Stimulated activated CD8-positive, alpha-beta memory T cell treated with anti-CD3 and anti-CD28 coated beads, Interleukin-15, amount 100 ng/mL, for 48 hours (primary cell): ENCODE measurements at places on chromosomes 5 and 9.

GRCh38 chr5:148436029-148436428 lies 52.3 kb downstream of the FBXO38 start:
- no peak for DNase-seq

- DNase-seq, result no peak
Observed at GRCh38 chr5:2631758-2632157, 119.7 kb downstream of the IRX2 start.

DNA sequence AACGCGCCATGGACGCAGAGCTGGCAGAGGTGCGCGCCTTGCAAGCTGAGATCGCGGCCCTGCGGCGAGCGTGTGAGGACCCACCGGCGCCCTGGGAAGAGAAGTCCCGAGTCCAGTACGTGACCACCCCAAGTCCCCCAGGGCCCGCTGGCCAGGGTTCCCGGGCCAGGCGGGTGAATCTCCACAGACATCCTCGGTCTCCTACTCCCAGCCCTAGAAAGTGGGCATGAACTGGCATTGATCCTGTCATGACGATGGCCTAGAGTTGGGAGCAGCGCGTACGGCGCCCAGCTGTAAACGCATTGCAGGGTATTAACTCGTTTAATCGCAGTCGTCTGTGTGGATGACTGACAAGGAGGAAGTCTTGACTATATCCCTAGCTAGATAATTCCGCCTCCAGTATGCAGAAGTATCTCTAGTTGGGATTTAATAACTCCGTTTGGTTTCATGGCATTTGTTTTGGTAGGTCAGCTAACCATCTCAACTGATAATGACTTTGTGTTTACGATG lies 293 bp downstream of the CENPP start:
- no peak for DNase-seq

DNA sequence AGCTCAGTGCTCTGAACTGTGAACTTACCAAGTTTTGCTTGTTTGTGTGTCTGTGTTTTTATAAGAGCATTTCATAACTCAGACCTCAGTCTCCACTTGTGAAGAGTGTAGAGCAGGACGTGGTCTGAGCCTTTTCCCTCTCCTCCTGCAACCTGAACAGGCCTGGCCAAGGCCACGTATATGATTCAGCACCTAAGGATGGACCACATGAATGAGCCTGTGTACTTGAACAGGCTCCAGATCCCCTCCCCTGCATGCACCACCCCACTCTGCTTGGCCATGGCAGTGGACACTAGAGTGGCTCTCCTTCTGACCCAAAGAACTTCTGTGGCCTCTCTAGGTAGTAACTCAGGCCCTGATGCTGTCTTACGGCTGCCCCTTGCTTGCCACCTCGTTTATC lies 125.9 kb upstream of the FSTL4 start:
- no peak for DNase-seq

DNA sequence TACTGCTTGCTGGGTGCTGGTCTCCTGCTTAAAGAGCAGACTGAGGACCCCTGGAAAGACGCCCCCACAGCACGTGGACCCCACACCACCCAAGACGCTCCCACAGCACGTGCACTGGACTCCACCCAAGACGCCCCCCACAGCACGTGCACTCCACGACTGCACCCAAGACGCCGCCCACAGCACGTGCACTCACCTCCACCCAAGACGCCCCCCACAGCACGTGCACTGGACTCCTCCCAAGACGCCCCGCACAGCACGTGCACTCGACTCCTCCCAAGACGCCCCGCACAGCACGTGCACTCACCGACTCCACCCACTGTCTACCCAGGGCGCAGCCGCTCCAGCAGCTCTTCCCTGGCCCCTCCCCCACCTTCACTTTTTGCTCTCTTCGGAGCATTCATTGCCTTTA lies 50.5 kb downstream of the EHMT1 start:
- no peak for DNase-seq
